ENCODE measurements at places on chromosomes 13 and 19. TPM values are rescaled to one million over a fixed set of nuclear protein-coding genes. Genes with fewer than 3 reads are reported as not detected.

The FGF9 gene
- polyA plus RNA-seq: 0.60 TPM

The IRGC gene
- polyA plus RNA-seq: not detected

The KCNN1 gene
- 0.17 TPM for polyA plus RNA-seq

DNA sequence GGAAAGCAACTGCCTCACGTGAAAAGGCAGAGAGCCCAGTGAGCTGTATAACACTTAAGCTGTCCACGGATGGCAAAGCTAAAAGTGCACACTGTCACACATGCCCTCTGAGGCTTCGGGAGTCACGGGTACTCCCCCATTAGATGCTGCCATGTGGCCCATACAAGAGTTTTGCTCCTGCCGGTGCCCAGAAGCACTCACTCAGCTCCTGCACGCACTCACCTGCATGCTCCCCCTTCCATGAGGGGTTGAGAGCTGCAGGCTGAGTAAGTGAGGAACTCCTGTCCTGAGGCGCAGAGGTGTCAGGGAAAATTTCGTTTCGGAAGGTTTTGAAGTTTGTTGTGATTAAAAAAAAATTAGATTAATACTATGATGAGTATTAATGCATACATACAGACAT is 939.2 kb upstream of the ATXN8OS start:
- H3K27ac ChIP-seq: no peak overlapping the region
- no peaks in the 10 kb centered on the region for H3K36me3 ChIP-seq
- no peaks in the 10 kb centered on the region for H3K4me1 ChIP-seq
- DNase-seq: no peak
- no peak overlapping the region for H3K4me3 ChIP-seq

GRCh38 chr19:19550485-19550929 is 12.4 kb downstream of the CILP2 start:
- peaks cover 16% of the 10 kb centered on the region for H3K27me3 ChIP-seq
- H3K4me3 ChIP-seq: no peak overlapping the region
- DNase-seq: no peak
- no peaks in the 10 kb centered on the region for H3K4me1 ChIP-seq

GRCh38 chr19:54947381-54947780 is at the start of gene NLRP7:
NLRP7 (minus strand) TSS chr19:54947530.
- H3K4me3 ChIP-seq: no peak within 1 kb of the TSS
- H3K4me1 ChIP-seq: no peaks in the 10 kb centered on the region
- H3K27ac ChIP-seq: no peak within 1 kb of the TSS
- no peak for DNase-seq
- no peaks in the 10 kb centered on the region for H3K36me3 ChIP-seq

DNA sequence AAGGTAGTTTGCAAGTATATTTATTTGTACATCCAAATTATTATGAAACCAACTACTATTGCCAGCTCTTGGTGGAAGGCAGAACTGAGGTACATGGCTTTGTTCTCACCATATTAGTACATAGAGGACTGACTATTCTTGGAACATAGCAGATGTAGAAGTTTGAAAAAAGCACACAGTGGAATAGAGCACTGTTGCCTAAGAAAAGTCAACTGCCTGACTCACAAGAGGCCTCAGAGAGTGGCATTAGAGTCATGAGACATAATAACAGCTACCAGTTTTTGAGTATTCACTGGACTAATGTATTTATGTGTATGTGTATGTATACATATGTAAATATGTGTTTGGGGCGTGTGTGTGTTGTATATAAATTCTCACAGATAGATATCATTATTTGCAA is 8.3 kb upstream of the PCDH20 start:
- no peaks in the 10 kb centered on the region for H3K27me3 ChIP-seq
- H3K27ac ChIP-seq: no peak overlapping the region
- H3K4me3 ChIP-seq: no peak overlapping the region
- no peaks in the 10 kb centered on the region for H3K4me1 ChIP-seq

DNA sequence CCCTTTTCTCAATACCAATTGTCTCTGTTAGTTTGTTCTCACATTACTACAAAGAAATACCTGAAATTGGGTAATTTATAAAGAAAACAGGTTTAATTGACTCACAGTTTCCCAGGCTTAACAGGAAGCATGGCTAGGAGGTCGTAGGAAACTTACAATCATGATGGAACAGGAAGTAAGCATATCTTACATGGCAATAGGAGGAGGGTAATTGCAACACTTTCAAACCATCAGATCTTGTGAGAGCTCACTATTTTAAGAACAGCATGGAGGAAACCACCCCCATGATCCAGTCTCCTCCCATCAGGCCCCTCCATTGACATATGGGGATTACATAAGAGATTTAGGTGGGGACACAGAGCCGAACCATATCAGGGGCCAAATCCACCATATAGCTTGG is 1210.1 kb upstream of the SPRY2 start:
- no peaks in the 10 kb centered on the region for H3K27me3 ChIP-seq
- no peak for DNase-seq
- no peaks in the 10 kb centered on the region for H3K4me1 ChIP-seq

GRCh38 chr19:57934820-57935665 is at the start of gene ZNF418:
ZNF418 (minus strand) TSS chr19:57935402; CDS start chr19:57933822, 1,580 bp downstream.
- H3K36me3 ChIP-seq: peaks cover 1% of the 10 kb centered on the region
- H3K4me3 ChIP-seq: peak within 1 kb of the TSS; percentile 68
- H3K27me3 ChIP-seq: no peaks in the 10 kb centered on the region
- peaks cover 7% of the 10 kb centered on the region for H3K4me1 ChIP-seq
- H3K27ac ChIP-seq: peak within 1 kb of the TSS; percentile 78

- peak overlapping the region; percentile 70 for H3K4me3 ChIP-seq
- H3K36me3 ChIP-seq: no peaks in the 10 kb centered on the region
- peaks cover 12% of the 10 kb centered on the region for H3K4me1 ChIP-seq
- H3K27me3 ChIP-seq: no peaks in the 10 kb centered on the region
These were observed 27.7 kb downstream of the ZNF844 start for GRCh38 chr19:12092065-12092867.

DNA sequence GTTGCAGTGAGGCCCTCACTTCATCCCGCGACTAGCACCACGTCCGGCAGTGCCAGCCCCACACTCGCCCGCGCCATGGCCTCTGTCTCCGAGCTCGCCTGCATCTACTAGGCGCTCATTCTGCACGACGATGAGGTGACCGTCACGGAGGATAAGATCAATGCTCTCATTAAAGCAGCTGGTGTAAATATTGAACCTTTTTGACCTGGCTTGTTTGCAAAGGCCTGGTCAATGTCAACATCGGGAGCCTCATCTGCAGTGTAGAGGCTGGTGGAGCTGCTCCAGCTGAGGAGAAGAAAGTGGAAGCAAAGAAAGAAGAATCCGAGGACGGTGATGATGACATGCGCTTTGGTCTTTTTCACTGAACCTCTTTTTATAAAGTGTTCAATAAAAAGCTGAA is 48.6 kb downstream of the NLRP12 start:
- no peaks in the 10 kb centered on the region for H3K36me3 ChIP-seq
- H3K27ac ChIP-seq: no peak overlapping the region
- H3K4me1 ChIP-seq: no peaks in the 10 kb centered on the region
- no peak overlapping the region for H3K4me3 ChIP-seq
- no peak for DNase-seq
